ENCODE measurements at places on chromosomes 6 and 20.

- DNase-seq, result no peak
These were observed 134.3 kb upstream of the CDH4 start for GRCh38 chr20:61117725-61118124.

DNA sequence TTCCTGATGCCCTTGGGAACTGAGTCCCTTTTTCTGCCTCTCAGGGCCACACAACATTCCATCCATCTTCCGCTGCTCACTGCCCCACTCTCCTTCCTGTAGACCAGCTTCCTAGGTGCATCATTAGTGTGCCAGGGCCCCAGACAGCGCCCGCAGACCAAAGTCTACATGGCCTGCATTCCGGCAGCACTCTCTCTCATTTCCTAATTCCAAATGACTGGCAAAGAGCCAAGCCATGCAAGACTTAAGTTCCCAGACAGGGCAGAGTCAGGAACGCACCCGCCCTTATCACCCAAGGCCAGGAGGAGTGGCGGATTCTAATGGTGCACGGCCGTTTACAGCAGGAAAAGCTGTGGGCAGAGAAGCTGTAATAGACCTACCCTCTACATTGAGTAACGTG is 159.8 kb upstream of the ARID1B start:
- DNase-seq, result no peak

DNA sequence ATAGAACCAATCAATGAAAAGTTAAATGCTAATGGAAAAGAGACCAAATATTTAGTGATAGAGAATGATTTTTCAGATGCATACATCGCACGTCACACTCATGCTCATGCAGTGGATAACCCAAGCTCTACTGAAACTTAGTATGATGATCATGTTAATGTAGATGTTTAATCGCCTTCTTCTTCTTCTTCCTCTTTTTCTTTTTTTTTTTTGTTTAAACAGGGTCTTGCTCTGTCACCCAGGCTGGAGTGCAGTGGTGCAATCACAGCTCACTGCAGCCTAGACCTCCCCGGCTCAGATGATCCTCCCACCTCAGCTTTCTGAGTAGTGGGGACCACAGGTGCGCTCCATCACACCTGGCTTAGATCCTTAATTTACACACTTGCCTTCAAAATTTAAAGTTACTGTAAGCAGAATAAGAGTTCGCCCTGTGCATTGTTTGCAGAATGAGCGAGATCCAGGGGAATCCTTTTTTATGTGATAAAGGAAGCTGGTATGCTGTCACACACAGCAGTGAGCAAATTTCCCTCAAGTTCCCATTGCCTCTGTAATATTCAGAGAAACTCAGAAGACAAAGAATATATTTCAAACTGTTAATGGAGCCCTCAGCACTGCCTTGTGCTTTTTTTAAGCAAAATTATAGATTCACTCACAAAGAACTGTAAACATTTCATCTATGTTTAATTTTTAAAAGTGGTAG is 194.2 kb upstream of the SGK1 start:
- DNase-seq, result no peak

- DNase-seq, result no peak
These were observed 11.6 kb upstream of the F13A1 start for GRCh38 chr6:6331946-6332601.

- peak; percentile 3 for DNase-seq
These were observed 71.7 kb downstream of the RCAN2 start for GRCh38 chr6:46419576-46420002.

DNA sequence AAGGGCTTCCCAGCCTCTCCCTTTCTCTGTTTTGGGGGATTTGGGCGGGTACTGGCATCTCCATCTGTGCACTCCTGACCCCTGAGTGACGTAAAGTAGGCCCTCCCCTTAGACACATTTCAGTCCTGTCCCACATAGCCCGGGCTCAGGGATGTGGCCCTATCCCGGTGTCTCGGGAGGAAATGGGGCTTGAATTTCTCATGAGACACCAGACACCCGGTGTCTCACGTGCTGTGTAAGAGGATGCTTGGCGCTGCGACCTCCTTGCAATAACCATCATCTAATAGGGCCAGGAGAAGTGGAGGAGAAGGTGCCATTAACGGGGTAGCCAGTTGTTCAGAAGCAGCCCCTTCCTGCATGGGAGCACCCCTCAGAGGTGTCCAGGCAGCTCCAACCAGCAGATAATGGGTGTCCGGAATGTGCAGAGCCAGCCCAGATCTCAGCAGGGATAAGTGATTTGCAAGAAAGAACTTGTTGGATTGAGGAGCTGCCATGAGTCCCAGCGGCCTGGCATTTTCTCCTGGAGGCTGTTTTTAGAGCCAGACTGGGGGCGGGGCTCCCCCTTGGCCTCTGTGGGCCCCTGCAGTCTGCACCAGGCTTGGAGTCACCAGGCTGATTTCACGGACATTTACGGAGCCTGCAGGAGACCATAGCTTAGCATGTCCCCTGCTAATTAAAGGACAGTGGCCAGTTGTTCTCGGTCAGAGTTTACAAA is 372.0 kb downstream of the PREX1 start:
- DNase-seq, result no peak
